NCI-H146 (cell line): ENCODE measurements at places on chromosomes 2 and 18.

GRCh38 chr2:113233593-113234550 lies 44.8 kb downstream of the PAX8 start:
- no peak for DNase-seq

DNA sequence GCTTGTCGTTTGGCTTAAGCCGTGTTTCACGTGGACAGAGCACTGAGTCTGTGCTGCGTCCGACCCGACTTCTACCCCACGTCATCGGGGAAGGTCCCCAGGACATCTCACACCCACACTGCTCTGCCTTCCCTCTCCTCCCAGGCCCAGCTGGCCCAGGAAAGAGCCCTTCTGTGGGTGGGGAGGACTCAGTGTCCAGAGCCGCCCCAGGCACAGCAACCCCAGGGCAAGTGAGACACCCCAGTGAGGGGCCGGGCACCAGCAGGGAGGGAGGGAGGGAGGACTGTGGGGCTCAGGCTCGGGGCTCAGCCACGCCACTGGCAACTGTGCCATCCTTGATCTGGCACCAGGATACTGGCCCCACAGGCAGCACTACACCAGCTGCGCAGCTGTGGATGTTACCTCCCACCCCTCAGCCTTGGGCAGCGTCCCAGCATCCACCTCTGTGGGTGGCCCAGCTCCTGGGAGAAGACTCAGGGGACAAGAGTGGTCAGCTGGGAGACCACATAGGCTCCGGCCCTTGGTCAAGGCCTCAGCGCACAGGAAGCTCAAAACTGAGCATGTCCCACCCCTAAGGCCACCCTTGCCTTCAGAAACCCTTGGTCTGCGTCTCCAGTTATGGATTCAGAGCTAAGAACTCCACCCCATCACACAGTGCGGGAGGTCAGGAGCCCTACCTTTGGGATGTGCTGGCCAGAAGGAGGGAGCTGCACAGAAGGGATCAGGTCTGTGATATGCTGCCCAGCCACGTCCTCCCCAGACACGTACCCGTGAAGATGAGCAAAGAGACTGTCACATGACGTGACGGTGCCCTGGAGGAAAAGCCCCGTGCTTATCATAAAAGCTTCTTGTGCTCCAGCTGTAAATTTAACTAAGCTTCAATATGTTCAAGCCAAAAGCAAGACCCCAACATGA lies 11.7 kb downstream of the PASK start:
- DNase-seq, result no peak

DNA sequence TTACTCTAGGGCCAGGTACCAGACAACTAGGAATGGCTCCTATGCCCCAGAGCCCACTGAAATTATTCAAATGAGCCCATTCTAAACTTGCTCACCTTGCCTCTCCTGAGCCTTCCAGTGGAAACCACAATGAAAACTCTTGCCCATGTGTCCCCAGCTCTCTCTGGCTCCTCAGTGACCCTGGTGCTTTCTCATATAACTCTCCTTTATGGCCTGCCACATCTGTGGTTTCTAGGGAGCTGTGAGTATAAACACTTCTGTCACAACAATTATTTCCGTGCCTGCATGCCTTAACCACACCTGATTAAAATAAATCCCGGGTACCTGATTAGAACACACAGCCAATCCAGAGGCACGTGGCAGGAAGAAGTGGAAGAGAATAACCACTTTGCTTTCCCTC lies 333.0 kb upstream of the SPRED2 start:
- no peak for DNase-seq

DNA sequence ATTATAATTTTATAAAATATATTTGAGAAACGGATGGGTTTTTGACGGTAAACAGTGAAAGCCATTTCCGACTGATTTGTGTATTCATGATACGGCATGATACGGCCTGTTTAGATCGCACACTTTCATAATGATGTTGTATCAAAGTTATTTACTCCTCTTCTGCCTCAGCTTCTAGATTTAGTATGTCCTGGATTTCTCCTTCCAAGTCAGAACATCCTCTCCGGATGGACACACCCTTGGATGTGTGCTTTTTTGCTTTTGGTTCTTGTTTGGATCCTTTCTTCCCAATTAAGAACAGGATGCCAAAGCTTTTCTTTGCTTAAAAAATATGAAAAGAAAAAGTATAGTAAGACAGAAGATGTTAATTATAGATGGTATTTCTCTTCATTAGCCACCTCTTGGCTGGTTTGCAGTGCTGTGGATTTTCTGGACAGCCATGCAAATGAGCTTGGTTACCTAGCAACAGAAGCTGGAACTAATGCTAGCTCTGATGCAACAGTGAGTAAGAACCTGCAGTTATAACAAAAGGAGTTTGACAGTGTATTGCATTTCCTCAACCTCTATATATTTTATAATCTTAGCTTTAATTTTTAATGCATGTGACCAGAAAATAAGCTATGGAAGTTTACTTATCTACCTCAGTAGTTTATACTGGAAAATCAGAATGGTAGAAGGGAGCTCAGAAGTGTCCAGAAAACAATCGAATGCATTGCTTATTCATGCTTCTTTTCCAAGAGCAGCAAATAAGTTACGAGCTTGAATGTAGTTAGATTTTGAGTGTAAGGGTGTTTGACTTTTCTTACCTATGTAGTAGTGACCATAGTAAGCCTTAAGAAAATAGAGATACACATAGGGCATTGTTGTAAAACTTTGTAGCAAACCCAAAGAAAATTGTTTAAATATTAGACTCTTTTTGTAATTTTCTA lies 27.9 kb downstream of the RMND5A start:
- peak; percentile 3 for DNase-seq

GRCh38 chr18:50190926-50191325 lies 4.0 kb downstream of the MYO5B start:
- no peak for DNase-seq

- peak; percentile 57 for DNase-seq
Observed at GRCh38 chr2:70948337-70949003, 12.8 kb downstream of the ATP6V1B1 start.

GRCh38 chr2:164562666-164563065 lies 58.6 kb downstream of the GRB14 start:
- no peak for DNase-seq

GRCh38 chr2:73112026-73112912 lies 479 bp downstream of the RAB11FIP5 start:
- DNase-seq, result peak; percentile 57

GRCh38 chr2:163135256-163135655 lies 296.7 kb upstream of the KCNH7 start:
- DNase-seq, result no peak

DNA sequence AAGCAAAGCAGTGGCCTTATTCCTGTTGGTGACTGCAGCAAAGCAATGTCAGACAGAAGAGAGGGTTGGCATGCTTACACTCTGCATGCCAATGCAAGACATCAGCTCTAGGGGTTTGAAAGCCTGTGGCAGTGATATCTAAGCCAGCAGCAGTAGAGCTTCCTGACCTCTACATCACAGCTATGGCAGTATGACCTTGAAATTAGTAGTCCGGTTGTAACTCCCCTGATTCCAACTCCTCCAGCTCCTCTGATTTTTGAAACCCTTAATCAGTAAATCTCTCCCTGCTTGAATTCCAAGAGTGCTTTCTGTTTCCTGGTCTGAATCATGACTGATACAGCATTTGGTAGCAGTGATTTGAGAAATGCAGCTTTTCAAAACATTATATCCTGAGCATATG lies 60.0 kb upstream of the LRP1B start:
- no peak for DNase-seq

GRCh38 chr18:61935362-61935761 lies 42.6 kb upstream of the RNF152 start:
- DNase-seq, result no peak

- DNase-seq, result no peak
Observed at GRCh38 chr18:11379660-11380059, 229.7 kb upstream of the SLC35G4 start.

DNA sequence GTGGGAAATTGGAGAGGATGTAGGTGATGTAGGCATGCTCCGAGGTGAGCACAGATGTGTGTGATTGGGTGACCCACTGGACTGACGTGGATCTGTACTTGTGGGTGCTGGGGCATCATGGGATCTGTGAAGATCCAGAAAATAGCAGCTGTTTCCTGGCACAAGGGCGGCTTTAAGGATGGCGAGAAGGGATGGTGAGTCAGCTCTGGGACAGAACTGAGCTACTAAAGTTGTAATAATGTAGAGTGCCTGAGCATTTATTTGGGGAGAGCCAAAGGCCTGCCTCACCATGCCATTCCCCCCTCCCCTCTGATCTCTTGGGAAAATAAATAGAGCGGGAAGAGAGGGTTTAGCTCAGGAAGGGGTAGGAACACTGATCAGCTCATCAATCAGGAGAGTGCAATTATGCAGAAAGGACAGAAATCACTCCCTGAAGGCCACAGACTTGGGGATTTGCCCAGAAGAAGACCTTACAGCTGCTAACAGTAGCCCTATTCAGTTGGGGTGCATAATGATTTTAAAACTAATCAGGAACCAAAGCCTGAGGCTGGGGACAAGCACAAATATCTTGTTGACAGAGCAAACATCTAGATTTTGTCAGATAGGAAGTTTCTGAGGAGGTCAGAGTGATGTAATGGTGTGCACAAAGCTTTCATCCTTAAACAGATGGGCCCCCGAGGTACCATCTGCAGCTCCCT lies 30.3 kb downstream of the TANC1 start:
- DNase-seq, result no peak

- no peak for DNase-seq
Observed at GRCh38 chr2:136091899-136092298, 26.1 kb downstream of the CXCR4 start.

- no peak for DNase-seq
Observed at GRCh38 chr2:39133215-39133851, 12.5 kb upstream of the SOS1 start.

DNA sequence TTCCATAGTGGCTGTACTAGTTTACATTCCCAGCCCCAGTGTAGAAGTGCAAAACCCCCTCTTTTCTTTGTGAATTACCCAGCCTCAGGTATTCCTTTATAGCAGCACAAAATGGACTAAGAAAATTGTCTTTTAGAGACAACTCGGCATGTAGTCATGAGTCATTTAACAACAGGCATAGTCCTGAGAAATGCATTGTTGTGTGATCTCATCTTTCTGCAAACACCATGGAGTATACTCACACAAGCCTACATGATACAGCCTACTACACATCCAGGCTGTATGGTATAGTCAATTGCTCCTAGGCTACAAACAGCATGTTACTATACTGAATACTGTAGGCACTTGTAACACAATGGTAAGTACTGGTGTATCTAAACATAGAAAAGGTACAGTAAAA lies 44.4 kb upstream of the MBP start:
- no peak for DNase-seq

DNA sequence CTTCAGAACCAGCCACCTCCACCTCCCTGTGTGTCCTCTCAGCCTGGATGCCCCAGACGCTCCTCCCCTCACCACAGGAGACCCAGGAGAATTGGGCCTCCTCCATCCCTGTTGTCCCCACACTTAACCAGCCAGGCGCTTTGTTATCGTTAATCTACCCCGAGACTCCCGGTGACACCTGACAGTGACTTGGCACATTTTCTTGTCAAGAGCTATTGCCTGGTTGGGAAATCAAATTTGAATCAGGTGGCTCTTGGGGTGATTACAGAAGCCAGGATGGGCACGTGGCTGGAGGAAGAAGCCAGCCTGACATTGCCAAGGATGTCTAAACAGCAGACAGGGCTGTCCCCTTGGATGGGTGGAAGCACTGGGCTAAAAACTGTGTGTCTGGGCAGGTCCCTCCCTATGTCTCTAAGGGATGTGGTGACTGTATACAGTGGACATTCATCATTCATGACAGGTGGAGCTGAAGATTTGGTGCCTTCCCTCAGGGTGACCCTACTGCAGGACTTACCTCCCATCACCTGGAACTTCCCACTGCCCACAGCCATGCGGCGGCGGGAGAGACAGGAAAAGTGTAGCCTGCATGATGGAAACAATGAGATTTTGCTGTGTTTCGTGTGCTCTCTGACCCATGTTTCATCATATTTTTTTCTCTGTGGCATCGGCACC lies 157.2 kb upstream of the CAPN13 start:
- no peak for DNase-seq

DNA sequence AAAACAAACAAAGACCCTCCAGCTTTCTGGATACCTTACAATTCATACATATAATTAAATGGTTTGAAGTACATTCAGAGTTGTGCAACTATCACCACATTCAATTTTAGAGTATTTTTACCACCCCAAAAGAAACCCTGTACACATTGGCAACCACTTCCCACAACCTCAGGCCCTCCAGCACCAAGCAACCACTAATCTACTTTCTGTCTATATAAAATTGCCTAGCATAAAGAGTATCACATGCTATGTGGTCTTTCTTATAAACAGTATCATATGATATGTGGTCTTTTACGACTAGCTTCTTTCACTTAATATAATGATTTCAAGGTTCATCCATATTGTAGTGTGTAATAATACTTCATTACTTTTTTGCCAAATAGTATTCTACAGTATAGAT lies 7.3 kb downstream of the IER3IP1 start:
- DNase-seq, result no peak

DNA sequence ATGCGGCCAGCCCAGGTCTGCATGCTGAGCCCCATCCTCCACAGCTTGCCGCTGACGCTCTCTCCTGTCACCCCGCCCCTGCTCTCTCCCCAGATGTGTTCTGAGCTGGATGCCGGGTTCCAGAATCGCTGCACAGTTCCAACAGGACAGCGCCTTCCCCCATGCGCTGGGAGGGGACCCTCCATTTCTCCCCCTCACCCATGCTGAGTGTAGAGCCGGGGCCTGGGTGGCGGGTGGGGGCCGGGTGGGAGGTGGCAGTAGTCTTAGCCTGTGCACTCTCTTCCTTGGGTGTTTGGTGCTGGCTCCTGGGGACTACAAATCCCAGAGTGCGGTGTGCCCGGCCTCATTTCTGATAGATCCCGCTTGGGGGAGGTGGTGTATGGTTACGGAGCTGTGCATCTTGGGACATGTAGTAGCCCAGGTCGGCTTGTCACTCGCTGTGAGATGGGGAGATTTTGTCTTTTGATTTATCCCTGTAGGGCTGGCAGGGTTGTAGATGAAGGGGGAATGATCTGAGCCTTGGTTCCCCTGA lies 6.8 kb downstream of the DNAJB2 start:
- no peak for DNase-seq

- DNase-seq, result no peak
Observed at GRCh38 chr18:71936744-71937143, 607.4 kb downstream of the CBLN2 start.

GRCh38 chr2:55948176-55948923 lies 24.8 kb upstream of the EFEMP1 start:
- DNase-seq, result no peak

- DNase-seq, result no peak
Observed at GRCh38 chr2:71938108-71938507, 209.6 kb downstream of the CYP26B1 start.

DNA sequence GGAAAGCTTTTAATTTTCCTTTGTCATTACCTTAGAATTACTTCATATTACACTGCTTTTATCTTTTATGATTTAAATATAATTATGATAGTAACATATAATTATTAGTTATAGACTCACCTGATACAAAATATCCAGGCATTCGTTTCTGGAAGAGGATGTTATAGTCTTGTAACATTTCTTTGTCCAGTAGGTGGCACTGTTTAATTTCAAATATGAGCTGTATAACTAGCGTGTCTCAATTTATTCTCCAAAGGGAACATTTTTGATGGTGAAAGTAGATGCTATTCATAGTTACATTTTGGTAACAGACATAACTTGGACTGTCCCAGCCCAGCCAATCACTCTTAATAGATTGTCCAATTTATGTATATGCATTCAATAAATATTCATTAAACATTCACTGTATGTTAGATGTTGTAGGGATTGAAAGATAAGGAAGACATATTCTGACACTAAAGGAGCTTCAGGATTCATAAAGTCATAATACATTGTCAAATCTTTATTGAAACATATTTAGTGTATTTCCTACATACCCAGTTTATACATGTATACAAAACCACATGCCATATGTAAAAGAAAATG lies 19.2 kb downstream of the DAW1 start:
- DNase-seq, result peak; percentile 3

GRCh38 chr2:96665083-96665569 lies 22.6 kb downstream of the FER1L5 start:
- no peak for DNase-seq
